ENCODE measurements at places on chromosomes 16 and 17. TPM values are rescaled to one million over a fixed set of nuclear protein-coding genes. Genes with fewer than 3 reads are reported as not detected.

GRCh38 chr17:3966720-3967363 lies 2.6 kb upstream of the ATP2A3 start:
- no peak for DNase-seq

DNA sequence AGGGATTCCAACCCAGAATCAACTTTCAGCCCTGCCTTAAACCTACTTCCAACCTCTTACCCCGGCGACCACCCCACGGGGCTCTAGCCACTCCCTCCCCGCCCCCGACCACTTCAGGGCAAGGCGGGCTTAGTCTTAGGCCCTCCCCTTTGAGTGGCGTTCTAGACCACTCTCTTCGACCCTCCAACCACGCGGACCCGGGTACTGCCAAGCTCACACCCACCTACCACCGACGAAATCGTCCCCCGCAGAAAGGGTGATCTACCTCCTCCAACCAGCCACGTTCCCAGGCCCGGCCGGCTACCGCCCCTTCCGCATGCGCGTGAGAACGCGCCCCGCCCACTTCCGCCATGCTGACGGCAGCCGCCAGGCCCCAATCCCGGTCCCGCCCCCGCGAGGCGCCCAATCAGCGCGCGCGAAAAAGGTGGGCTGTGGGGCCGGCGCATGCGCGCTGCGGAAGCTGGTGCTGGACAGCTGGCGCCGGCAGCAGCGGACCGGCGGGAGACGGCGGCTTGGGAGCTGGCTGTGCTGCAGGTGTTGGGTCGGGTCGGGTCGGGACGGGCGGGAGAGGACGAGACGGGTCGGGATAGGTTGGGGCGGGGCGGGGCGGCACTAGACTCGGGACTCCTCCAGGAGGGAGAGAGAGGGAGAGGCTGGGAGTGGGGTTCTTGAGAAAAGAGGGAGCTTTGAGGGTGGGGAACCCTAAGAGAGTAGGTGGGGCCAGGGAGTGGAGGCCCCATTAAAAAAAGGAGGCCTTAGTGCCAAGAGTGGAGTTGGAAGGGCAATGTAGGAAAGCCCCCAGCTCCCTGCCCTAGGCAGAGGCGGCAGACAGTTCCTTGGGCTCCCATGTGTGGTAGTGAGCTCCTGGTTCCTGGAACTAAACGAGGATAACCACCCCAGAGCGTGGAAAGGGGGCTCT lies at the start of gene NAT9:
TSS of gene NAT9 (minus strand) at position 302 of the 919 bp plus-strand sequence. CDS start 647 bp downstream, outside the sequence.
- DNase-seq = peak; percentile 99

The TEX19 gene
- 0.19 TPM for total RNA-seq

DNA sequence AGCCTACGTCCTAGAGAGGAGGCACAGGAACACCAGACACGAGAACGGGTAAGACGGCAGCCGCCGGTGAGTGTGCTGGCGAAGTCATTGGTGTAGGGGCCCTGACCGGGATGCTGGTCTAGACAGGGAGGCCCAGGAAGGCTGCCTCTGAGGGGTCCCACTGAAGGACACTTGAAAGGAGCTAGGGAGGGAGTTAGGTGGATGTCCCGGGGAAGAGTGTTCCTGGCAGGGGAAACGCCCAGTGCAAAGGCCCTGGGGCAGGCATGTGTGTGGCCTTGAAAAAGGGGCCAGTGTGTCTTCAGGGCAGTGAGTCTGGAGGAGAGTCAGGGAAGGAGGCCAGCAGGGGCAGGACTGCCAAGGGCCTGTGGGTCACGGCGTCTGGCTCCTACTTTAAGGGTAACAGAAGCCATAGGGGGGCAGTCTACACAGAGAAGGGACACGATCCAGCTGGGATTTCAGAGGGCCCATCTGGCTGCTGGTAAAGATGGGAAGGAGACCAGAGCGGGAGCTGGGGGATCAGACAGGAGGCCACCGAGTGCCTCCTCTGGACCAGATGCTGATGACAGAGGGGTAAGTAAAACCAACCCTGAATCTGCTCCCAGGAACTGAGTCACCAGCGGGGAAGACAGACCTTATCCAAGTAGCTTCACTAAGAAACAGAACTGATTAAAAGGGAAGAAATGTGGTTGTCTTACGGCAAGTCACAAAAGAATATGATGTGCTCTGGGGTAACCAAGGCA lies 115.9 kb downstream of the LITAF start:
- DNase-seq = no peak

DNA sequence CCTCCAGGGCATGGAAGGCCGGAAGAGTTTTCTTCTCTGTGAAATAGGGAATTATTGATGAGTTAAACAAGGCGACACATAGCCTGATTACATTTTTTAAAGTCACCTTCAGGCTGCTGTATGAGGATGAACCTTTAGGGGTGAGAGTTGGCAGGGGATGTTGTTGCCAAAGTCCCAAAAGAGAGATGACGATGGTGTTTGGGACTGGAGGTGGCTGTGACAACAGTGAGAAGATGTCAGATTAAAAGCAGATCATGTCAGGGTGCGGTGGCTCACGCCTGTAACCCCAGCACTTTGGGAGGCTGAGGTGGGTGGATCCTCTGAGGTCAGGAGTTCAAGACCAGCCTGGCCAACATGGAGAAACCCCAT lies 16.8 kb upstream of the ASGR2 start:
- DNase-seq = no peak

Data from neural progenitor cell (in vitro differentiated cells).